ENCODE measurements at places on chromosomes 12 and 14. TPM values are rescaled to one million over a fixed set of nuclear protein-coding genes. Genes with fewer than 3 reads are reported as not detected.
A peak's percentile ranks its signal among the peaks of the same experiment; 100 is the strongest.

Gene SERPINA12
- total RNA-seq: not detected

Gene BMAL2
- not detected for total RNA-seq

- DNase-seq: no peak
Measured at GRCh38 chr12:9948606-9949296, 16.6 kb upstream of the CLEC2A start.

GRCh38 chr14:37437490-37437889, 157.6 kb downstream of the FOXA1 start:
- DNase-seq: no peak

- DNase-seq: peak; percentile 92
Measured at GRCh38 chr12:103929046-103929783, 995 bp upstream of the HSP90B1 start.
